ENCODE measurements at places on chromosomes 7 and 10. TPM values are rescaled to one million over a fixed set of nuclear protein-coding genes. Genes with fewer than 3 reads are reported as not detected.

GRCh38 chr7:45007571-45008328 is 7.7 kb downstream of the CCM2 start:
- DNase-seq, result no peak

DNA sequence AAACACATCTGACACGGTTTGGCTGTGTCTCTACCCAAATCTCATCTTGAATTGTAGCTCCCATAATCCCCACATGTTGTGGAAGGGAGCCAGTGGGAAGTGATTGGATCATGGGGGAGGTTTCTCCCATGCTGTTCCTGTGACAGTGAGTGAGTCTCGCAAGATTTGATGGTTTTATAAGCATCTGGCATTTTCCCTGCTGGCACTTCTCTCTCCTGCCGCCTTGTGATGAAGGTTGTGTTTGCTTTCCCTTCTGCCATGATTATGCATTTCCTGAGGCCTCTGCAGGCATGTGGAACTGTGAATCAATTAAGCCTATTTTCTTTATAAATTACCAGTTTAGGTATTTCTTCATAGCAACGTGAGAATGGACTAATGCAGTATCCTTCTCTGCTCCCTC is 5.9 kb upstream of the HTR5A start:
- DNase-seq, result no peak

DNA sequence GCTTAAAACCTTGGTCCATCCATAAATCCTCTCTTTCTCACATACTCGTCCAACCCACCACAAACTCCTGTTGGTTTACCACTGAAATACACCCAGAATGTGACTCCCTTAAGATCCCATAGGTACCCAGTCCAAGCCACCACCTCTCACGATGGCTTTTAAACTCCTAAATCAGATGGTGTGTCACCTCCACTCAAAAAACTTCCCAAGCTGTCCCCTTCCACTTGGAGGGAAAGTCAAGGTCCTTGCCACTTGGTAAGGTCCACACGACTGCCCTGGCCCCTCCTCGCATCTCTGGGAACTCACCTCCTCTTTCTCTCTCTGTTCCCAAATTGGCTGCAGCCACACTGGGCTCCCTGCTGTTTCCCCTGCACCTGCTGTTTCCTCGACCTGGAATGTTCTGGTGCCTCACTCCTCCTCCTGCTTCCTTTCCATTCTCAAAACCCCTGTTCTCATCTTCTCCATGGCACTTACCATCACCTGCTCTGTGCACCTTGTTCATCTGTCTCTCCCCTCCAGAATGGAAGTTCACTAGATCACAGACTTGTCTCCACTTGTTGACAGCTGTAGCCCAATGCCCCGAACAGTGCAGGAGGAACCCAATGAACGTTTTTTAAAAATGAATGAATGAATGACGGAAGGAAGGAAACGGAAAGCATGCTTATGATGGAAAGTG is 23.0 kb downstream of the ZFAND2A start:
- DNase-seq, result no peak

- no peak for DNase-seq
These were observed 76.8 kb downstream of the TFEC start for GRCh38 chr7:115953592-115954255.

DNA sequence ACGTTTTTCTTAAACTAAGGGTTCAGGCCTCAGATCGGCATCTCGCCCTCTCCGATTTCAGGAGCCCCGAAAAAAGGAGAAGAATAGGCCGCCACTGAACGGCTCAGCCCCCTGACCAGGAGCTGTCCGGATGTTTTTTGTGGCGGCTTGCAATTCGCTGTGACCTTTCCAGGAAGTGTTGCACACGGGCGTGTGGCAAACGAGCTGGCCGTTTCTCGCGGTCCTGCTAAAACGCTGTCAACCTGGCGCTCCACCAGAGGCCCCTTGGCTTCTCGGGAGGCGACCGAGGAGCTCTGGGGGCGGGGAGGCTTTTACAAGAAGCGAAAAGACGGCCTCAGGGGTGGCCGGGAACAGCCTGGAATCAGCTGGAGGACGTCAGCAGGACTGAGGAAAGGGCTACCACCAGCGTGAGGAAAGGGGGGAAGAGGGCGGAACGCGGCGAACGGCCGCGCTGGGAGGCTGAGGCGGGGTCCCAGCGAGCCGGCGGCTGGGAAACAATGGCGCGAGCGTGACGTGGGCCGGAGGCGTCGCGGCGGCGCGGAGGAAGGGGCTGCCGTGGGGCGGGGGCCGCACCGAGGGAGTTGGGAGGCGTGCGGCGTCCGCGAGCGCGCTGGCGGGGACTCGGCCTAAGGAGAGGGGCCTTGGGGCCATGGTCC is 493 bp downstream of the NT5C2 start:
- peak; percentile 94 for DNase-seq

GRCh38 chr7:272108-272615 is 17.8 kb upstream of the FOXL3 start:
- no peak for DNase-seq

GRCh38 chr7:158281441-158281840 is 306.2 kb downstream of the PTPRN2 start:
- peak; percentile 51 for DNase-seq

DNA sequence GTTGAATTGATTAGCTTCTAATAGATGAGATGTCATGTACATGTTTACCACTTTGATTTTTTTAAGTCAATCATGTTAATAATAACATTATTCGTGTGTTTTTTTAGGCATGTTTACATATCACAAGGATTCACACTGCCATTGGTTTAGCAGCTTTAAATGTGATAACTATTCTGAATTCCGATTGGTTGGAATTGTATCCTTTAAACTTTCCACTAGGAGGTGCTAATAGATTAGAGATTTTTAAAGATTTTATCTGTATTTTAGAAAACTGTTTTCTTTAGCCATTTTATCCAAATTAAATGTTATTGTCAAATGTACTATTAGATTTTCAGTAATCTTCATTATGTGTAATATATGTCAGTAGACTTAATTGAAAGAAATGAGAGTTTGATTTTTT is 83.2 kb downstream of the HECTD2 start:
- DNase-seq, result no peak

DNA sequence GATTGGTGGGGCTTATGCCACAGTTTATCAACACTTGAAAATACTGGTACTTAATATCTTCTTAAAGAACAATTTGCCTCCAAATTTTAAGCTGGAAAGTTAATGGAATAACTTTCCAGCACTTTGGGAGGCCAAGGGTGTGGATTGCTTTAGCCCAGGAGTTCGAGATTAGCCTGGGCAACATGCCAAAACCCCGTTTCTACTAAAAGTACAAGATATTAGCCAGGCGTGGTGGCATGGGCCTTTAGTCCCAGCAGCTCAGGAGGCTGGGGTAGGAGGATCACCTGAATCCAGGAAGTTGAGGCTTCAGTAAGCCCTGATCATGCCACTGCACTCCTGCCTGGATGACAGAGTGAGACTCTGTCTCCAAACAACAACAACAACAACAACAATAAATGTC is 56.0 kb downstream of the PRF1 start:
- DNase-seq, result no peak

DNA sequence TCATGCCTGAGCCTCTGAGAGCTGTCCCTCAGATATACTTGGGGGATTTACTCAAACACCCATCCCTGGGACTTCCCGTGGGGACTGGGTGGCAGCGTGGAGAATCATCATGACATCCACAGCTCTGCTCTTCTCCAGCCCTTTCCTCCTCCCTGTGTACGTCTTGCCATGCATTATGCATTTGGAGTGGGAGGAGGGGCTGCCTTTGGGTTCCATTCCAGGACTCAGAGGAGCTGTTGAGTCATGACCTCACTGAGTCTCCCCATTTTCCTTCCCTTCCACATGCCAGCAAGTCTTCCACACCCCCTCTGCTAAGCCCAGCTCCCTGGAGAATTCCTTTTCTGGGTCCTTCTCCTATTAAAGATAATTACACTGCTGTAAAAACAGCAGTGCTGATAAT is 480.7 kb downstream of the SORCS3 start:
- no peak for DNase-seq

GRCh38 chr7:126804604-126805003 is 448.1 kb downstream of the GRM8 start:
- DNase-seq, result no peak

DNA sequence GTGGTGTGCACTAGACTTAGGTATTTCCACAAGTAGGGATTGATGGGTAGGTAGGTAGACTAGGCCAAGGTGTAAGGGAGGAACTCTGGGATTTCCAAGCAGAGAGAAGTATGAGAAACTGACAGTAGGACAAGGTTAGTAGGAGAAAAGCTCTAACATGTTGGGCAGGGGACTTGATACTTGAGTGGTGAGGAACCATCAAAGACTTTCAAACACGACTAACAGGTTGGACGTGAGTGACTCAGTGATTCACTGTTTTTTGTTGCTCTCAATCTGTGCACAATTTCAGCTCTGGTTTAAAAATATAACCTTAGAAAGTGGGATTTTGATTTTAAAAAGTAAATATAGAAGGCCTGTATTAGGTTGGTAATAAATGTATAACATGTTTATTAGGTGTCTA is 44.4 kb downstream of the KLHDC10 start:
- DNase-seq, result no peak

DNA sequence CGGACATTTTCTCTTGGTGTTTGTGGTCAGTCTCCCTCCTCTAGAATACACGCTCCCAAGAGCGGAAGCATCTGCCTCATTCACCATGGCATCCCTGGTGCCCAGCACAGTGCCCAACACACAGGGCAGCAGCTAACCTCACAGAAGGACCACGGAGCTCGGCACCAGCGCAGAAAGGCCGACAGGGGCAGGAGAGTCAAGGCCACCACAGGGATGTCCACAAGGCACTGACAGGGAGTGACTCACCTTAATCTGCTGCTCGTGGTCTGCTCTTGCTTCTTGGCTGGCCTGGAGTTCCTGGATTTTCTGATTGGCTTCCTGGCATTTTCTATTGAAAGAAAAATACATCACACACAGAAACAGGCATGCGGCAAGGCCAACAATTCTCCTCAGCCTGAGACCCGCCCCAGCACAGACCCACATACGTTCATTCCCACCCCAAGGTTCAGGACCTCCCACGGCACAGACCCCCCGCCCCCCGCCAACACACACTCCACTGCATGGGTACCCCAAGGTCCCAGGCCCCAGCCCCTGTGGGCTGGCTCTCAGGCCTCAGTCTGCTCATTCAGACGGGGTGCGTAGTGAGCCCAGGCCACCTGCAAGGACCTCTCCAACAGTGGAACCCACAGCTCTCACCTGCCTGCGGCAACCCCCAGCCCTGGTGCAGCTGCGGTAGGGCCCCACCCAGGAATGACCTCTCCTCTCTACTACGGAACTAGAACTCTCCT is 14.9 kb downstream of the MAD1L1 start:
- DNase-seq, result no peak

GRCh38 chr7:92608380-92609322 is 18.5 kb upstream of the FAM133B start:
- no peak for DNase-seq

DNA sequence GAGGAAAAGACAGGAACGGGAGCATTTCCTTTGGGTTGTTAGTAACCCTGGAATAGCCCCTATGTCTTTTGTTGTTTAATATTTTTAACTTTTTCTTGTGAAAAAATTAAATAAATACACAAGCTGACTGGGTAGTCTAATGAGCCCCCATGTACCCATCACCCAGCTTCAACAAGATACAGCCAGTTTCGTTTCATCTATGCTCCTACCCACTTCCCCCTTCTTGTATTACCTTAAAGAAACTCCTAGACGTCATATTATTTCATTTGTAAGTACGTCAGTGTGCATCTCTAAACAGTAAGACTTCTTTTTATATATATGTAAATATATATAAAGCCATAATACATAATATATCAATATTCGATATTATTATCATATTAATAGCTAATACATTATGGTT is 42.8 kb upstream of the NUB1 start:
- DNase-seq, result no peak

DNA sequence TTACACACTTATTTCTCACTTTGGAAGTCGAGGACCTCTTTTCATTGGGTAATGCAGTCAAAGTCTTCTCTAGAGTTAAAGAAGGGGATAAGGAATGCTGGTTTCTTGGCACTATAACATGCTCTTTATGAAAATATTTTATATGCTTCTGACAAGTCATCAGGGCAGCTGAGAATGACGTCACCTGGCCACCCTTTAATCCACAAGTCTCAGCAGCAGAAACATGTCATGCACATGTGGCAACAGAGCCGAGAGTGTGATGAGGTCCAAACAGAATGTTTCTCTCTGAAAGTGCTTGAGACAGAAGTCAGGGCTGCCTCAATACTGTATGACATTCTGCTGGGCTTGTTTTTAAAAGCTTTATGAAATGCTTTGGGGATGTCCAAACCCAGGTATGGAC is 63.5 kb upstream of the C10orf90 start:
- DNase-seq, result no peak

DNA sequence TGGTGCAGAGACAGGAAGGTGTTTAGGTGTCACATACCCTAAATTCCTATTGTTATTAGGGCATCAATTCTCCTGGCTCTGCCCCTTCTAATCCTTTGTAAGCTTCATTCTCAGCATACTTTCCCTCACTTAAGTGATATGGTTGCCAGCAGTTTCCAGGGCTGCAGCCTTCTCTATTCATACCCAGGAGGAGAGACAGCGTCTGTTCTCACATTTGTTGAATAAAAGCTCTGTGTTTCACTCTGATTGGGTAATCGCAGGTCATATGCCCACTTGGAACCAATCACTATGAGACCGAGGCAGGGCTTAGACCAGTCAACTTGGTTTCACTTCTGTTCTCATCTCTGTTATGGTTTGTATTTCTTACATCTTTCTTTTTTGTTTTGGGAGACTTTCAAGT is 109.6 kb upstream of the MTPN start:
- DNase-seq, result no peak

The MYL7 gene
- not detected for total RNA-seq

The PROSER2 gene
- total RNA-seq, result 9.1 TPM

The POLR2J2 gene
- total RNA-seq, result 7.1 TPM

The ATG9B gene
- total RNA-seq, result not detected

The TRIM50 gene
- total RNA-seq, result 0.71 TPM

The CYP17A1 gene
- not detected for total RNA-seq

The ST8SIA6 gene
- total RNA-seq, result 0.35 TPM

The PALD1 gene
- total RNA-seq, result 7.6 TPM

Data from mesenteric fat pad (tissue), 1 donor.